Tibial artery (tissue), 4 donors: ENCODE measurements at places on chromosomes 1 and 21.

DNA sequence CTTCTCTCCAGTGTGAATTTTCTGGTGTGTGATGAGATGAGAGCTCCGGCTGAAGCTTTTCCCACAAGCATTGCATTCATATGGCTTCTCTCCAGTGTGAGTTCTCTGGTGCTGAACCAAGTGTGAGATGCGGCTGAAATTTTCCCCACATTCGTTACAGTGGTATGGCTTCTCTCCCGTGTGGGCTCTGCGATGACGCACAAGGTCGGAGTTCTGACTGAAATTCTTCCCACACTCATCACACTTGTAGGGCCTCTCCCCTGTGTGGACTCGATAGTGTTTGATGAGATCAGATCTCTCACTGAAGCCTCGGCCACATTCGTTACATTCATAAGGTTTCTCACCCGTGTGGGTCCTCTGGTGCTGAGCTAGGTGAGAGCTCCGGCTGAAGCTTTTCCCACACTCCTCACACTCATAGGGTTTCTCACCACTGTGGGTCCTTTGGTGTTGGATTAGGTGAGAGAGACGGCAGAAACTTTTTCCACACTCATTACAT is 7.4 kb downstream of the ZNF436 start:
- no peak for DNase-seq

GRCh38 chr1:12014141-12014991 is 4.9 kb upstream of the MIIP start:
- no peak for DNase-seq

GRCh38 chr1:56439610-56440264 is 139.6 kb downstream of the PLPP3 start:
- no peak for DNase-seq

GRCh38 chr1:230401763-230402294 is 24.3 kb downstream of the PGBD5 start:
- no peak for DNase-seq

- no peak for DNase-seq
These were observed 41.6 kb upstream of the GUCA2A start for GRCh38 chr1:42206164-42206563.

GRCh38 chr1:1275836-1276235 is 2.2 kb upstream of the UBE2J2 start:
- no peak for DNase-seq

- no peak for DNase-seq
These were observed 216 bp downstream of the PRKCZ start for GRCh38 chr1:2050461-2050792.

DNA sequence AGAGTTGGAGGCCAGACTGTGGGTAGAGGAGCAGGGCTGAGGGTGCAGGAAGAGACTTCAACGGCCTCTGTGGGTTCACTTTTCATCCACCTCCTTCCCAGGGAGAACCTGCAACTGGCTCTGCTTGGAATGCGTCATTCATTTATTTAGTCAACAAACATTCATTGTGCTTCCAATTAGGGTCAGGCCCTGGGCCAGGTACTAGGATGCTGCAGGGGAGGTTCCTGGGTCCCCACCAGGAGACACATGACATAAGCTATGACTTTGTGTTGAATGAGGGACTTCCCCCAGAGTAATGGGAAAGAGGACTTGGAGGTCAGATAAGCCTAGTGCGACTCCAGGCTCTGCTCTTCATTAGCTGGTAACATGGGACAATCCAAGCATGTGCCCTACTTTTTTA is 46.3 kb upstream of the RPL11 start:
- no peak for DNase-seq

- no peak for DNase-seq
These were observed 869.2 kb downstream of the MRPL39 start for GRCh38 chr21:24738063-24738462.

GRCh38 chr1:44481701-44482100 is 76.6 kb downstream of the RNF220 start:
- DNase-seq, result no peak

- no peak for DNase-seq
These were observed 27.3 kb downstream of the KIAA2013 start for GRCh38 chr1:11898831-11899467.

- no peak for DNase-seq
These were observed 89.3 kb downstream of the LAMC2 start for GRCh38 chr1:183275322-183275721.

DNA sequence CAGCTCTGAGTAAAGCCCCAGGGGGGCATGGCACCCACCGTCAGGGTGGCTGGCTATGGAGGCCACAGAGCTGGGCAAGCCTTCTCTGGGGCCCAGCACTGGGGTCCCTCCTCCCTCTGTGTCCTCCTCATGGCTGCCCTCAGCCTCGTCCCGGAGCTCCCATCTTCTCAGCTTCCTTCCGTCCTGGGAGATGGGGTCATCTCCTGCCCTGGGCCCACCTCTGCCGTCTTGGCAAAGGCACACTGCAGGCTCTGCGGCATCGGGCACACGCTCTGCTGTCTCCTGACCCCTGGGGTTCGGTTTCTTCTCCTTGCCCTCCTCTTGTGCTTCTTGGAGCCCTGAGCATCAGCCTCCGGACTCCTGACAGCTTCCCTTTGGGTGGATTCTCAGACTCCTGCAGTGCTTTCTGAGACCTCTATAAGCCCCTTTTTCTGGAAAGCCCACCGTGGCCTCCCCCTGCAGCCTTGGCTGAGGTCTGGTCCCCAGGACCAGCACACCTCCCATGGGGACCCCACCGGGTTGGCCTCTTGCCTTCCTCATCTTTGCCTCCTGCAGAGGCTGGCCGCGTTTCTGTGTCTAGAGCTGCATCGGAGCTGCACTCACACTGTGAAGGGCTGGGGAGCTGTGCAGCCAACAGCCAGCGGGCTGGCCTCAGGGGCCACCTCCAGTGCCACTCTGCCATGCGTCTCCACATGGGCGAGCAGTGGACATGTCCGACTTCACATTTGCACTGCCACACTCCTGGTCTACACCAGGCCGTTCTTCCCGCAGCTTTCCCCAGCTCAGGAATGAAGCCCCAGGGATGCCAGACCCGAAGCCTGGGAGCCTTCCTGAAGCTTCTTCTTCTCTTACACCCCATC is 11.6 kb downstream of the UMODL1 start:
- DNase-seq, result no peak

DNA sequence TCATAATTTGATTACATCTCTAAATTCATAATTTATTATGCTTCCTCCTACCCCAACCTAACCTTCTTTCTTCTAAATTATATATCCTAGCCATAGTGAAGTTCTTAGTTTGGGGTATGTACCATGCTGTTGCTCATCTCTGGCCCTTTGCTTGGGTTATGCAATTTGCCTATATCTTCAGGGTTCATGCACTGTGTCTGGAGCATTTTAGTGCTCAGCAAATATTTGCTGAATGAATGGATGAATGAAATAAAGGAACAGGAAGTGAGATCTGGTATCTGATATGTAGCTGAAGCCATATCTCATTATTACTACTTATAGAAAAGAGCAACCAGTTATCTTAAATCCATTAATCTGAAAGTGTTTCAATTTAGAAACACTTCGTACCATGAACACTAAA is 137.6 kb downstream of the GPATCH2 start:
- DNase-seq, result no peak

DNA sequence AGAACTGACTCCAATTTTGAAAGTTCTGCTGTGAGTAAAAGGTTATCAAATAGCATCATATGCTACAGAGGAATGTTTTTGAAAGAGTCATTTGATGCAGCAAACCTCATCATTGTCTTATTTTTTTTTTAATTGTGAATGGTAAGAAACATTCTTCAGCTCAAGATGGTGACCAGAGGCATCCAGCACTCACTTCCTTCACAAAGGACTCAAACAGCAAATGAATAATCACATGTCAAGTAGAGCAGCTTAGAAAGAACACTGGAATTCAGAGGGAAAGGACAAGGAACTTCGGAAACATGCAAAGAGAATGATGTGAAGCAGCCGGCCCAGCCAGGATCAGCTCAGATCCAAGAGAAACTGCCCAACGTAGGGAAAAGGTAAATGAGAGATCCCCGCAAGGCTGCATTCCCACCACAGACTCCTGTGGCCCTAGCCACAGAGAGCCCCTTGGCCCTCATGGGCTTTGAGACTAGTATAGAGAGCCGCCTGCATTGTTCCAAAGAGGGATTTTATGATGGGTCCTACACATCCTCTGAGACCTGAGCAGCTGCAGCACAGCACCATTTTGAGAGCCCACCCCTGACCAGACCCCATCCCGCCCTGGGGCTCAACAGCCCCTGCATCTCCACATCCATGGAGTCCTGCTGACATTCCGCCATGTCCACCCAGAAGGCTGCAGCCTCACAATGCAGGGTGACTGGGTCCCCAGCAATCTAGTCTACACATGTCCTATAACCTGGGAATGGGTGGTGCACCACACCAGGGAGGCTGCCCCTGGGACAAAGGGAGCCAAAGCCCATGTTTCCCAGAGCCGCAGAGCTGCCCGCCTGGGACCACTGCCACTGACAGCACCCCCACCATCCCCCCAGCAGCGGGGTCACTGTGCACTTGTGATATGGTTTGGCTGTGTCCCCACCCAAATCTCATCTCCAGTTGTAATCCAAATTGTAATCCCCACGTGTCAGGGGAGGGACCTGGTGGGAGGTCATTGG is 21.2 kb upstream of the UTS2 start:
- no peak for DNase-seq

- no peak for DNase-seq
These were observed 20.5 kb upstream of the NRDC start for GRCh38 chr1:51899022-51899421.

GRCh38 chr1:57072401-57073110 is 106.7 kb upstream of the C8B start:
- DNase-seq, result no peak

- no peak for DNase-seq
These were observed 76.0 kb downstream of the GPR88 start for GRCh38 chr1:100613817-100614559.

- DNase-seq, result no peak
These were observed 143.0 kb downstream of the URB2 start for GRCh38 chr1:229769006-229769405.

DNA sequence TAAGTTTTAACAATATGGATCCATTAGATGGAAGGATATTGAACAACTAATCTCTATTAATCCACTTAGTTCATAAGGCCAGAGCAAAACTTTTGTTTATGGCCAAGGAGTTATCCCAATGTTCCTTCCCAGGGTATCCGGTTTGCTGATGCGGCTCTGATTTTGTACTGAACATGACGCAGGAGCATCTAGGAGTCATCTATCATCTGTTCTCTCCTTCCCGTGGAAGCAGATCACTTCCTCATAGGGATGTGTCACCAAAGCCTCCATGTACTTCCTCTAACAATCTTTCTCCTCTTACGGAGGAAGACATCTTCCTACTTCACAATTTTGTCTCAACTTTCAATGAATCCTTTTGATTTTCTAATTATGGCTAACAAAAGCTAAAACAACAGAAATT is 206.6 kb downstream of the APP start:
- DNase-seq, result no peak

DNA sequence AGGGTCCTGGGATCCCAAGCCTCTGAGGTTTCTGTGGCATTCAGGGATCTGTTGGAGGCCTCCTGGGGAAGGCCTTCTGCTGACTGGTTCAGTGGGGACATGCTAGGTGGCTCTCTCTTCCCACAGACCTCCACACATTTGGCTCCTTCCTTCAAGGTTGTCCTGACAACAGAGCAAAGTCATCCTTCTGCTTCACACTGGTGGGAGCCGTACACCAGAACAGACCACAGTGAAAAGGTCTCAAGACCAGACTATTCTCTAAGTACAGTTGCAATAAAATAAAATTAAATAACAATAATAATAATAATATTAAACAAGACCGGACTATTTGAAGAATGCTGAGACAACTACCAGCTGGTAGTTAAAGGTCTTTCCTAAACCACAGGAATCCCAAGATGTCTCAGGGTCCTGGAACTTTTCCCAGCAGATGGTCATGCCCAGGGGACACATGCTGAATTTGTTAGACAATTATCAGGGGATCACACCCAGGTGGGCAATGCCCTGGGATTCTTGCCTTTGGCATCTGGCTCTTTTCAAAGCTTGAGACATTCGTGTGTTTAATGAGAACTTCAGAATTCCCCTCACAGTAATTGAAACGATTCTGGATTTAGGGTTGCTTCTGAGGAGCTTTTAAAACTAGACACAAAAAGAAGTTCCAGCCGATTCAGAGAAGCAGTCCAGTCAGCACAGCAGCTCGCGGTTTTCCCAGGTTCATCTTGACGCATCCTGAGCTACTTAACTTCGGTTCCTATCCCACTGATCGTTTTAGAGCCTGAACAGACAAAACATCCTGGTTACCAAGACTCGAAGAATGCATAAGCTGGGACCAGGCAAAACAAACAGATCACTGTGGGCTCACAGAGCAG is 22.9 kb downstream of the HTR1D start:
- DNase-seq, result no peak

GRCh38 chr1:41673806-41674205 is 189.3 kb upstream of the EDN2 start:
- no peak for DNase-seq
